ENCODE measurements at places on chromosomes 13 and 19.
A peak's percentile ranks its signal among the peaks of the same experiment; 100 is the strongest.

- DNase-seq, result no peak
Observed at GRCh38 chr13:47680748-47681147, 320.3 kb downstream of the SUCLA2 start.

DNA sequence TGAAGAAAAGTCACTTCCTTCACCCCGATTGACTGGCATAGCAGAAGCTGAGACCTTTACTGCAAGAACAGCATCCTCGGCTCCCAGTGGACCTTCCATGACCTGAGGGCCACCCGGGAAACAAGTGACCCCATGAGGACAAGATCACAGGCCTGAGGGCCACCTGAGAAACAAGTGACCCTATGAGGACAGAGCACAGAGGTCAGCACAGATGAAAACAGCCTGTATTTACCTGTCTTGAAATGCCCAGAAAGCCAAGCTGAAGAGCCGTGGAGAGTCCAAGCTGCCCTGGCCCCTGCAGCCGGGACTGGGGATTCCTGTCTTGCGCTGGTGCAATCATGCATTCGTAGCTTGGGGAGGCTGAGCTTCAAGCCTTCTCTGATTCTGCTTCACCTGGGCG lies 114.2 kb upstream of the SPACA7 start:
- DNase-seq, result no peak

DNA sequence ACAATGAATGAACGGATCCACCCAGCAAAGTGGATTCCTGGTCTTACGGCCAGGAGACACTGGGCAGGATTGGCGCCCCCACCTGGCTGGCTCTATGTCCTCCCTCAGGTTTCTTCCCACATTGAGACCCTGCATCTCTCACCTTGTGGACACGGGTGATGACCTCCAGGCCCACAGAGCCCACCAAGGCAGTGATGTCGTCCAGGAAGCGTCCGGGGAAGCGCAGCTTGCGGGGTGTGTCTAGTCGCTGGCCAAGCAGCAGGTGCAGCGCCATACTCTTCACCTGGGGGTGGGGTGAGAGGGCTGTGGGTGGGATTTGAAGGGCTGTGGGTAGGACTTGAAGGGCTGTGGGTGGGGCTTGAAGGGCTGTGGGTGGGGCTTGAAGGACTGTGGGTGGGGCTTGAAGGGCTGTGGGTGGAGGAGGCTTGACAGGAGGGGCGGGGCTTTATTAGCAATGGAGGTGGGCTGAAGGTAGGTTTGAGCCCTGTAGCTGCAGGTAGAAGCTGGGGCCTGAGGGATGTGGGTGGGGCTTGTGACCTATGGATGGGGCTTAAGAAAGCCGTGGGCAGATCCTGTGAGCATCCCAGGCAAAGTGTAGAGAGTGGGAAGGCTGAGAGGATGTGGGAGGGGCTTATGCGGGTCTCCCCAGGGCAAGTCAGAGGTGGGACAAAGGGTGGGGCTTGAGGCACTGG lies 12.1 kb upstream of the ANGPTL8 start:
- no peak for DNase-seq

DNA sequence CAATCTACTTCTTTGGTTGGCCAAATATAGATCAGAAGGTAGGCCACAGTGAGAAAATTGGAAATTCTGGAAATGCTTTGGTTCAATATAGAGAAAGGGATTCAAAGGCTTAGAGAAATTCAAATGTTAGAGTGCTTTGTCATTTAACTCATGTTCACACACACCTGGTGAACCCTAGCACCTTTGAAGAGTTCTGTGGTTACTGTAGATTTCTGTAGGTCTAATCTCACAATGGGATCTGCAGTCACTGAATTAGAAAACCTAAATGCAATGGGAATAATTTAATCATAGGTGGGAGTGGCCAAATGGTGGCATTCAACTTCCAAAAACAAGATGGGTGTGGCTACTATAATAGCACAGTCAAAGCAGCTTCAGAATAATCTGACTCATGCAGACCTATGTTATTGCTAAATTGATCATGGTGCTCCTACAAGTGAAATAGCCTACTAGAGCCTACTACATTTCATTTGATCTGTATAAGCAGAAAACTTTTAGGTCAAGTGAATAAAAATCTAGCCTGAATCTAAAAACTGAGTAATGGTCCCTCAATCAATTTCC lies 1152.9 kb downstream of the PCDH9 start:
- DNase-seq, result no peak

- DNase-seq, result peak; percentile 55
Observed at GRCh38 chr19:38395381-38396114, 7.1 kb downstream of the SPRED3 start.

GRCh38 chr13:62280590-62280989 lies 864.9 kb upstream of the PCDH20 start:
- DNase-seq, result no peak

GRCh38 chr13:45437947-45438346 lies 19.8 kb upstream of the SLC25A30 start:
- no peak for DNase-seq

DNA sequence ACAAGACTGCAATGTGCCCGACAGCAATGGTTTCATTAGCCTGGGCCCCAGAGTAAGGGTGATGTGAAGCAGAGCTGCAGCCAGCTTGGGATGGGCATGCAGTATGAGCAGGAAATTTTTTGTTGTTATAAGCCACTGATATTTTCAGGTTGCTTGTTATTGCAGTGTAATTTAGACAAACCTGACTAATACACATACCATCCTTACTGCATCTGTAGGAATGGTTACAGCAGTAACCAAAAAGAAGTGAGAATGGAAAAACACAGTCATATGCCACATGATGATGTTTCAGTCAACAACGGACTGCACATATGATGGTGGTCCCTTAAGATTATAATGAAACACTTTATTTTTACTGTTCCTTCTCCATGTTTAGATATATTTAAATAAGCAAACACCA lies 8.6 kb upstream of the POMP start:
- DNase-seq, result no peak

DNA sequence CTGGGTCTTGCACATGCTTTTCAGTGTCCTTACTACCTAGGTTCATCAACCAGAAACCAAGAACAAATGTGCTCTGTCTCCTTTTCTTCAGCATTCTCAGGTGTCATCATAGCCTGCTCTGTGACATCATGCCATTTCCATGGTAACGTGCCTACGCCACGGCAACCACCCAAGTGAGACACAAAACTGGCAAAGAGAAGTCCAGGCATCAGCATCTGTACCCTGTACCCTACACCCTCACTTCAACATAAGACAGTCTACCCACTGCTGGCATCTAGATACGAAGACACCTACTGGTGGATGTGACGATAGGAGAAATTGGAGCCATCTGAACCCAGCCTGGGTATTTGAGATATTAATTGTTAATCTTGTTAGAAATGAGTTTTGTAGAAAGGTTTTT lies 13.3 kb downstream of the ZC3H4 start:
- no peak for DNase-seq

GRCh38 chr19:42028304-42029216 lies 34.5 kb upstream of the ATP1A3 start:
- DNase-seq, result peak; percentile 46

DNA sequence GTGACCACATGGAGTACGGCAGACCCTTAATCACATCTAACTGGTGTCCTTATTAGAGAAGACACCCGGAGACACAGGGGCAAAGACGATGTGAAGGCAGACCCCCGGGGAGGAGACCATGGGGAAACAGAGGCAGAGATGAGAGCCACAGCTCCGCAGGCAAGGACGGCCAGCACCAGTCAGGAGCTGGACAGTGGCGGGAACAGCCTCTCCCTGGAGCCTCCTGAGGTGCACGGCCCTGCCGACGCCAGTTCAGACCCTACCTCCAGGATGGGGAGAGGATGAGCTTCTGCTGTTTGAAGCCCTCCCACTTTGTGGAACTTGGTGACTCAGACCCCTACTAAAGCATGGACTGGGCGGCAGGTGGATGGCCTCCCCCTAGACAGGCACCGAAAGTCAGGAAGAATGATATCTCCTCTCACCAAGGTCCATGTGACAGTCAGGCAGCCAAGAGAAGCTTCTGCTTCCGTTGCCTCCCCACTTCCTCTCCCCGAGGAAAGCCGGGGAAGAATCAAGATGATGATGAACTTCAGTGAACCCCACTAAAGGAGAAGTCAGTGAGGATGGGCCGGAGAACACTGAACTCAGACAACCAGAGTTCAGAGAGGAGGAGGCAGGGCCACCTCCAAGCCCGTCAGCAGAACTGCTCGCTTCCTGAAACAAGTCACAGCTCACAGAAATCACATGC lies 25.4 kb downstream of the RAB20 start:
- no peak for DNase-seq

DNA sequence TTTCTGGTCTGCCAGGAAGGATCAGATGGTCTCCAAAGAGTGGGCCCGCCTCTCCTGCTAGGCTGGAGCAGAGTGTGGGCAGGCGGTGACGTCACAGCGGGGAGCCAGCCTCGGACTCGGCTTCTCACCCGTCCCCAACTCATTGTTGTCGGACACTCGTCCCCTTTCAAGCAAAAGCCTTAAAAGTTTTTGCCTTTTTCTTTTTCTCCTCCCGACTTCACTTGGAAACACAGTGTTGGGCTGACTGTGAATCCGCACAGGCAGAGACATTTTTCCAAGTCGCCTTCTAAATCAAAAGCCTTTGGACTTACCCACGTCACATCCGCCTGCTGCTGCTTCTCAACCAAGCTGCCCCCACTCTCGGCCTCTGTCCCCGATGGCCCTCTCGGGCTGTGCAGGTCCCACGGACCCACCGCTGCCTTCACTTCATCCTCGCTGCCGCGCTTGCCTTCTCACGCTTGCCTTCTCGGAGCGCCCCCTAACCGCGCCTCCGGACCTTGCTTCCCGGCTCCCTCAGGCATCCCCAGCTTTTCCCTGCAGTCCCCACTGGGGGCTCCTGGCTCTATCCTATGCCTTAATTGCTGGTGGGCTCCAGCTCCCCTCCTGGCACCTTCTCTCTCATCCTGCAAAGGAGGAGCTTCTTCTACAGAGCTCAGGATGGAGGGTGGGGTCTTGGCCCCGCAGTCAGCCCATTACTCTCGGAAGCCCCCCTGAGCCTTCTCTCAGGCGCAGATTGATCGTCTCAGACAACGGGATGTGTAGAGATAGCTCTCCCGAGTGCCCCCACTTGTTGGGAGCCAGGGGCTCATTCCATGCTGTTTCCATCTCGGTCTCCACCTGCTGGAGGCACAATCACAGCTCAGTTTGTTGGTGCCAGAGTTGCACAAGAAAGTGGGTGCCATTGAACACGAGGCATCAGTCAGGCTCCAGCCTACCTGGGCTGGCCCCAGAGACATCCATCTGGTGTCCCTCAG lies 3.9 kb upstream of the ZNF135 start:
- no peak for DNase-seq

DNA sequence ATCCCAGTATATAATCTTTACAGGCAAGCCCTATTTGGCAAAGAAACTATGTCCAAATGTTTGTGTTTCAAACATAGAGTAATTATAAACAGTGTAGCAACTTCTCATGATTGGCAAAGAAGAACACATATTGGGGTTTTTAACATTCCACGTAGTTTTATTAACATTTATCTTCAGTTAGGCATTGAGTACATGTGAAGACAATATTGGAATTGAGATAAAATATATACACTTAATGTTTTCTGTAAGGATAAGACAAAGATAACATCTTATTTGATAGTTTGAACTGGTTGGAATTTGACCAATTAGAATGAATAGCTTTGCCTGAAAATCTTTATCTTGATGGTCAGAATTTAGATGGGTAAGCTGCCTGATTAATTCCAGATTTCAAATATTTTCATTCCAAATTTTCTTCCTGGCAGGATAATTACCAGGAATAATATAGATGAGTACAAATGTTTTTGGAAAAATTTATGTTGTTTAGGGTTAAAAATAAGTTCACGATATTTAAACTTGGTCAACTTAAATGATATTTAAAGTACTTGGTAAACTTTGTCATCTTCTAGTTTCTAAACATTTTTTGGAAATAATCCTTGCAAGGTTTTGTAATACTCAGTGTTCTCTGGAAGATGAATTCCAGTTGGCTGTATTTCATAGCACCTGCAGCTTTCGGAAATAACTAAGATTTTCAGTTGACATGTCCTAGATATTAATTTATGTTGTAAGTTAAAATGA lies 536.5 kb upstream of the SPRY2 start:
- DNase-seq, result no peak

GRCh38 chr19:5686326-5686646 lies 3.8 kb upstream of the RPL36 start:
- DNase-seq, result no peak

- no peak for DNase-seq
Observed at GRCh38 chr13:75860935-75861334, 224.8 kb downstream of the LMO7 start.

- DNase-seq, result no peak
Observed at GRCh38 chr13:110405597-110406450, 98.7 kb downstream of the COL4A2 start.

GRCh38 chr13:41365631-41366030 lies 54.6 kb downstream of the NAA16 start:
- no peak for DNase-seq

- no peak for DNase-seq
Observed at GRCh38 chr13:40503966-40504591, 162.4 kb downstream of the FOXO1 start.

GRCh38 chr13:38045278-38046048 lies 175.9 kb upstream of the TRPC4 start:
- no peak for DNase-seq

DNA sequence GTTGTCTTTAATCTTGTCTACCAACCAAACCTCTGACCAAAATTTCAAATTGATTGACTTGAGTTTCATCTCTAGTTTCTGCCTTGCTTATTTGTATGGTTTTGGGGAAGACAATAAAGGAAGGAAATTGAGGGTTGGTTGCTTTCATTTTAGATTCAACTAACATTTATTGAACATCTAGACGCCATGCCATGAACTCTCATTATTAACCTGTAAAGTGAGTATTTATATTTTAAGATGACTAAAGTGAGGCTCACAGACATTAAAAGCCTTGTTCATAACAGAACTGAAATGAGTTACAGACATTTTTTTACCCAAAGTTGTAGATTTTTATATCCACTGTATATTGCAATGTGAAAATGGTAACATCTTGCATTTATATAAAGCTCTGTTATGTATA lies 239.3 kb downstream of the LMO7 start:
- no peak for DNase-seq

DNA sequence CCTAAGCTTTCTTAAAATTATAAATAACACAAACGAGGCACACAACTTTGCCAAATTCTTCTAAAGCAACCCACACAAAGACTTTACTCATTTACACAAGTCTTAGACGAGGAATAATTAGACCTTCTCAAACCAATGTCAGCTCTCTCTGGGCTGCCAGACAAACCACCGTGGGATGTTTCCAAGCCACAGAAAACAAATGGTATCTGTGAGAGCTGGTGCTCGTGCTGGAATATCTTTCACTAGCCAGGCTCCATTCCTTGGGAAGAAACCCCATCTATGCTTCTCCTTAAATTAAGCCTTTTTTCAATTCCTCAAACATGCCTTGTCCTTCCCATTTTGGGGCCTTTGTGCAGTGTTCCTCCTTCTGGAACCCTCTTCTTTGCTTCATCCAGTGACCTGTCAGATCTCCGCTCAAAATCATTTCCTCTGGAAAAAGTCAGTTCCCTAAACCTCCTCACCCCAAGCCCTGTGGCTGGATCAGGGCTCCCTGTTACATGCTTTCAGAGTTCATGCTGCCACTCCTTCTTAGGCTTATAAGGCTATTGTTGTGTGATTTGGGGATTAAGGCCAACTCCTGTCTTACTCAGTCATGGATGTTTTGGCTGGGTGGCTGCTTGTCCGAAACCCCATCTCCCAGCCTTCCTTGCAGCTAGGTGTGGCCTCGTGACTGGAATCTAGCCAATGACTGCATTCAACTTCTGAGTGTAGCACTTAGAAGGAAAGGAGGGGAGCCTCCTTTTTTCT lies 64.2 kb upstream of the GTF2F2 start:
- DNase-seq, result no peak

- DNase-seq, result no peak
Observed at GRCh38 chr13:39401756-39402155, 201.2 kb downstream of the LHFPL6 start.

- DNase-seq, result no peak
Observed at GRCh38 chr13:98456413-98456845, 120.5 kb downstream of the STK24 start.

GRCh38 chr13:61463024-61463423 lies 47.4 kb upstream of the PCDH20 start:
- no peak for DNase-seq
